T-helper 9 cell (primary cell): ENCODE measurements at places on chromosomes 7 and 10.

GRCh38 chr10:113454341-113455061 lies 98.4 kb upstream of the HABP2 start:
- DNase-seq: no peak

- DNase-seq: no peak
These were observed 5.2 kb downstream of the SEMA3E start for GRCh38 chr7:83643739-83644138.

DNA sequence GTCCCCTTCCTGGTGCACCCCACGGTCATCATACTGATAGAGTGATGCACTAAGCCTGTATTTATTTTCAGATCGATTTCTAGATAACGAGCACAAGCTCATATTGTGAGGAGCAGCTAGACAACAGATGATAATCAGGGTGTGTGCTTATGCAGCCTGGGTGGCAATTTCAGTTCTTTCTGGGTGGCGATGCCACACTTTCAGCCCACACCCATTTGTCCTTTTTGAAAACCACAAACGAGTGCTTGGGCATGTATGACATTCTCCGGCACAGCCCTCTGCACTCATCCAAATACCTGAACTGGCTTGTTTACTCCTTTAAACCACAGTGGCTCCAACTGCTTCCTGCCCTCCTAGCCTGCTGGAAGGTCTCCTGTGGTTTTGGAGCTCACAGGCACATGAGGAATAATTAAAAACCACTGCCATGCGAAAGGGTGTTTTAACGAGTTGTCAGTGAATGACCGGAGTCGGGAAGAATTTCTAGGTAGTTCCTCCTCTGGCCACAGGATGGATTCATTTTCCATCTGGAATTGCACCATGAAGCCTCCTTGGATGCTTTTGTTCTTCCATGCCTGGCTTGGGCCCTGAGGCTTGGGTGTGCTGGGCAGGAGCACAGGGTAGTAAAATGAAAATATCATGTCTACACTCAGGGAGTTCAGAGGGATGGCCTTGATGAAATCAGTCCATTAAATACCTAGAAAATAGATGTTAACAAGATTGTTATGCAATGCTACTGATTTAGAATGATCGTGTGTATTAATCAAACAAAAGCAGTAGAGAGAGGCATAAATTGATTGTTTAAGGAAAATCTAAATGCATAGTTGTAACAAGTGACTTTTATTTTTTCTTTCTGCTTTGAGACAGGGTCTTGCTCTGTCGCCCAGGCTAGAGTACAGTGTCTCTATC lies 52.4 kb upstream of the ITGB1 start:
- peak; percentile 13 for DNase-seq

- DNase-seq: no peak
These were observed 15.3 kb downstream of the NUDT5 start for GRCh38 chr10:12180221-12180974.

DNA sequence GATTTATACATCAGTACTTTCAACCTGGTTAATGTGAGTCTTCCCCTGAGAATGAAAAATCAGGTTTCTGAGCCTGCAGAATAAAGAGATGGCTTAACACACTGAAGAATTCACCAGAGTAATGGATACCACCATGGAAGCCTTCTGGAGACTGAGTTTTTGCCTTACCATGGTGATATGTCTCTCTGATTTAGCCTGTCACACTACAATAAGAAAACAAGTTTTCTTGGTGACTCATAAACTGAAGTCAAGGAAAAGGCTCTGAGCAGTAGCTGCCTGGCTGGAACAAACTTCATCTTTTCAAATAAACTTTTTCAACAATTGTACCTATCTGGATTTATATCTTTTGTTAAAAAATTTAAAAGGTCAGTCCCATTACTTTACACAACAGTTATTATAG lies 229.0 kb downstream of the PRPF18 start:
- no peak for DNase-seq

GRCh38 chr7:117982071-117983055 lies 109.1 kb upstream of the CTTNBP2 start:
- no peak for DNase-seq

DNA sequence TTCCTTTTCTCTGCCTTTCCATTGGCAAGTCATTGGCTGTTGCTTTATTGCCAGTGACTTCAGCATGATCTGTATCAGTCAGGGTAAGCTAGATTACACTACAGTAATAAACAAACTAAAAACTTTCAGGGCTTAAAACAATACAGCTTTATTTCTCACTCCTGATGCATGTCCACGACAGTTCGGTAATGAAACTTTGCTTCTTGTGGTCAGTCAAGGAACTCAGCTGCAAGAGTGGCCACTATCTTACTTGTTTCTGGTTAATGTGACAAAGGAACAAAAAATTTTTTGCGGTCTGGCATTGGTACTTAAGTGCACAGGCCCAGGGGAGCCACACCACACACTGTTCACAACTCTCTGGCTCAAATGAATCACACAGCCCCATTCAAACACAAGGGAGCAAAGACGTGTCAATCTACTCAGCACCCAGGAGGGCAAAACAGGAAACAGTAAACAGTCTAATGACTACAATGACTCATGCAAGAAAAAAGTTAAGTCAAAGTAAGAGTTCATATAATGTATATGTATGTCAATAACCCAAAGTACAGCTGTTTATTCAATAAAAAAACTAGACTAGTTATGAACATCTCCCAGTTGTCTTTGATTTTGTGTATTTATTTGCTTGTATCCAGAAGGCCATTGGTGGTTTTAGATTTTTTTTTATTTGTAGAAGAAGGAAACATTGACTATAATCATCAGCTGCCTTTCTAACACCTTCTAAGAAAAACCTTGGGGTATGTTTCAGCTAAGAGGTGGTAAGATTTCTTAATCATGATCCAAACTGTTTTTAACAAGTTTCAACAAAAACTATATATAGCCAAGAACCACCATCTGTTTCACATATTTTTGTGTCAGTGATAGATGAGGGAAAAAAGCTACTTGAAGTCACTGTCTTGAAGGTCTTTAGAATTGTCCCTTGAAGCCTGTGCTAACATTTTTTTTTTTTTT lies 134.4 kb upstream of the FAM3C start:
- no peak for DNase-seq

DNA sequence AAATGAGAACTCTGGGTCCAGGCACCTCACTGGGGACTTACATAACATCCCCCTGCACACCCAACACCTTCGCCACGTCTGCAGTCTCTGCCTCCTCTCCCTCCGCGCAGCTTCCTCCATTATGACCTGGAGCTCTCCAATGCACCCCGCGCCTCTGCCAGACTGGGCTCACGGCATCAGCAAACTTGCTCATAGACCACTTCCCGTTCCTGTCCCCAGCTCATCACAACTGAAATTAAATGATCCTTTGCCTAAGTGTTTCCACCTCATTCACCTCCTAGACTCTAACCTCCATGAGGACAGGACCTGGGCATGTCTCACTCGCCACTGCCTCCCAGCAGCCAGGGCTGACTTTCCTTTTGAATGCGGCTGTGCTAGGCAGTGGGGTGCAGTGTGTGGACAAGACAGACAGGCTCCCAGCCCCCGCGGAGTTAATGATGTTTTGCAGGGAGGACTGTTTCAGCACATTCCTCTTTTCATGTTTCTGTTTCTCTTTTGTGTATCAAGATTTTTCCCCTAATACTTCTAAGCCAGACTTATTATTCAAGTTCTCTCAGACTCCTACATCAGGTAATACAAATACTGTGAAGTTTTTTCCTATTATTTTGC lies 18.8 kb downstream of the CHST15 start:
- no peak for DNase-seq

DNA sequence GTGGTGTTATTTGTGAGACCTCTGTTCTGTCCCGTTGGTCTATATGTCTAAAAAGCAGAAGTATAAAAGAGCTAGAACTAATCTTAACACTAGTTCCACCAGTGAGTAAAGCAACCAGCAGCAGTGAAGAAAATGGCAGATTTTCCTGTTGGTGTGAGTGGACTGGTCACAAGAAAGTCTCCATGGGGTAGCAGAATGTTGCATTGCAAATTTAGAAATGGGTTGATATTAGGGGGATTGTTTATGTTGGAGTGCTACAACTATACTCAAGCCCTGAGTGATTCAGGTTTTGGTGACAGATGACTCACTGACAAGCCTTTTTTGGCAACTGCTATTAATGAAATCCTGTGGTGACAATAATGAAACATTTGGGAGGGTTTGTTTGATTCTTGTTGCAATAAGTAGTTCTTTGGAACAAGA lies 5.6 kb downstream of the AVL9 start:
- DNase-seq: no peak

- DNase-seq: no peak
These were observed 56.5 kb downstream of the ZNF467 start for GRCh38 chr7:149716932-149717307.

- DNase-seq: no peak
These were observed 1.0 kb downstream of the CNPY1 start for GRCh38 chr7:155545348-155545747.

- no peak for DNase-seq
These were observed 28.6 kb downstream of the MRPL32 start for GRCh38 chr7:42960762-42961161.
